ENCODE measurements at places on chromosomes 6 and 20.

DNA sequence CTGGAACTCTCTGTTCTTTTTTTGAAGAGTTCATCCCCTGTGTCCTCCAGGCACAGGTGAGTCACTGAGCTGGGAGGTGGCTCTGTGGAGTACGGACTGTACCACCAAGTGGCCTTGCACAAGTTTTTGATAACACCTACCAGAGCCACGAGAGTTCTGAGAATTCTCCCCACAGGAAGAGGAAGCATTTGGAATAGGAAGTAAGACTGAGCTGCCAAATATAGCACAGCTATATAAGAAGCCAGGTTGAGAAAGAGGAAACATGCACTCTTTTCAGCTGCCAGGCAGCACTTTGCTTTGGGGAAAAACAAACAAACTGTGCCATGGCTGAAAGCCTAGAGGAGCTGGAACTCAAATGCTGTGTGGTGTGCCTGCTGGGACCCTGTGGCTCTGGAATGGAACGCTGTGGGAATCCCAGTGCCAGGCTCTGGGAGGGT, 70.8 kb upstream of the RIPOR2 start:
- no peak for DNase-seq

DNA sequence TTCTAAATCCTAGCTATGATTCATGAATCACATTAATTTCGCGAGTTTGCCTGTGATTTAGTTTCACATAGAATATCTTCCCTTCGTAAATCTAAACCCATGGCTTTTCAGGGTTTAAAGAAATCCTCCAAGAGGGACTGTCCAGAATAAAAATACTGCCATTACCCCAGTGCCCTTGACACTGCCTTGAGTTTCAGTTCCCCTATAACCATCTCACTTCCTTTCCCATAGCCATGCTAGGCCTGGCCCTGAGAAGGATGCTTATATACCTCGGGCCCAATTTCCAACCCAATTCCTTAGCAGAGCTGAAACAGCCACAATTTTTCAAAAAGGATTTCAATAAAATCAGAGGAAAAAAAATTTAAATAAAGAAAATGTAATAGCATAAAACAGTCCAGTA, 697.3 kb downstream of the FRK start:
- DNase-seq, result no peak

DNA sequence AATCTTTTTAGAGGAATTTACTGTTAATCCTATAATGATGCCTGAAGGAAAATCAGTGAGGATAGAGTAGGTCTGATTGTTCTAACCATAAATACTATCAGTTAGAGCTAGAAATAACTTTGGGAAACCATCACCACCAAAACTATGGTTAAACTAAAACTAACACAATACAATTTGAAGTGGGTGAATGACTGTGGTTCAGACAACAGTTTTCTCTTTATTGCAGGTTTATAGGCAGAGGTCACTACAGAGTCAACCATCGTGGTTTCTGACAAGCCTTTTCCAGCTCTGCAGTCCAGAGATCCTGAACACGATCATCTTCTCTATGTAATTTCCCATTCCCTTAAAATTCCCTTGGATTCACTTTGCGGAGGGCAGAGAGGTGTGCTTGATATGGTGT, 134.3 kb downstream of the IBTK start:
- no peak for DNase-seq

DNA sequence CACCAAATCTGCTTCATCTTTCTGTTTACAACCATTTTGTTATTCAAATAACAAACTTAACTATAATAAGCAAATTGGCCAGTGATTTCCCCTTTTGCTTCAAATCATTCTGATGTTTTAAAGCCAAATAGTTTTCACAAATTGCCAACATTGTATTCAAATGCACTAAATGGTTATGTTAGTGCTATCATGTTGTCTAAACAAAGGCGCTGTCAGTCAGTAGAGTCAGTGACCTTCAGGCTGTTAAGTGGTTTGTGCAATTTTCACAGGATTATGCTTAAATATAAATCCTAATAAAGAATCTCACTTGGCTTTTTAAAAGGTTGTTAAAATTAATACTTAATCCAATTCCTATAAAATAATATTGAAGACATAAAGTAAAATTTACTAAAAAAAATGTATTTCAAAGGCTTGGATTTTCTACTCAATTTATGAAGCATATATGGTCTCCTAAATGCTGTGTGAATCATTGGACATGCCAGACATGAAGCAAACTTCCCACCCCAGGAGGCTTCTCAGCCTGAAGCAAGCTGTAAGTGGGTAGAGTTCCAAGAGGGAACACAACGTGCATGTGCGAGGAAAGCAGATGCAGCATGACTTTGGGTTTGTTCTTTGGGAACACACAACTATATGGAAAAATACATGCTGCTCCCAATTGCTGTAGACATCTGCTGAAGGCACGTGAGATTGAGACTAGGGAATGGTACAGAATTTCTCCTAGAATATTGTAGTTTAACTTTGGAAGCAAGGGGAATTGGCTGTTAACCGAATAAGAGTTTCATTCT, 54.9 kb downstream of the RSPO3 start:
- DNase-seq, result no peak

DNA sequence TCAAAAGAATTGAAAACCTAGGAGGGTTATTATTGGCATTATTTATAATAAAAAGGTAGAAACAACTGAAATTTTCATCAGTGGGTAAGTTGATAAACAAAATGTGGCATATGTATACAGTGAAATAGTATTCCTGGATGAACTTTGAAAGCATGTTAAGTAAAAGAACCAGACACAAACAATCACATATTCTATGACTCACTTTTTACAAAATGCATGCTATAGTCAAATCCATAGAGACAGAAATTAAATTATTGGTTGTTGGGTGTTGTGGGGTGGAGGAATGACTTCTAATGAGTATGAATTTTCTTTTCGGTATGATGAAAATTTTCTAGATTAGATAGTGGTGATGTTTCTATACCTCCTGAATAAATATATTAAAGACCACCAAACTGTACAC, 94.6 kb downstream of the LRRC1 start:
- no peak for DNase-seq

- no peak for DNase-seq
Measured at GRCh38 chr20:1871807-1872458, 23.3 kb upstream of the SIRPA start.

- DNase-seq, result no peak
Measured at GRCh38 chr20:21739682-21740081, 34.2 kb downstream of the PAX1 start.

DNA sequence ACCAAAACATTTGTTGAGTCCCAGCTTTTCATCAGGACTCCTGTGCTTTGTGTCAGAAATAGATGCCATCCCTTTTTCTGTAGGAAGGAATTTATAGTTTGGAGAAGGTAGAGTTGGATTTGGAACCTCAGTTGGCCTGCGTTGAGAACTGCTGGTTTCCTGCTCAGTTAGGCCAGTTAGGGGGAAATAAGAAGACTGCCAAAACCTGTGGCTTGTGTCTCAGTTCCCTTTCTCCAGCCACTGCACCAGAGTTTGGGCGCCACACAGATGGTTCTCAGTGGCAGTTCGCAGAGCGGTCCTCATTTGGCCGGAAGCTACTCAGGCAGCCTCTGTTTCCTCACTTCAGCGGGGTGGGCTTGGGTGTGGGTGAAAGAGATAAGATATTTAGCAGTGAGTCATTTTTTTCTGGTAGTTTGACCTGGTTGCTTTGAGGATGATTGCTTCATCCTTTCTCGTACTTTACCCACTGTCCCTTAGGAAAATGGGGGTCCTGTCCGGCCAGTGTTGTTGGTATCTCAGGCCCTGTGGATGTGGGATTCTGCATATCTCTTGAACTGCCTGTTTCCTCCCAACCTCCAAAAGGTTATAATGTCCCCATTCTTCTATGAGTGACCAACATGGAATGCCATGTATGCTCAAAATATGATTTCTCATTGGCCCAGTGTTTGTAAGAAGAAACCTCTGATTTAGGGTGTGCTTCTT, 53.7 kb downstream of the JARID2 start:
- DNase-seq, result no peak

DNA sequence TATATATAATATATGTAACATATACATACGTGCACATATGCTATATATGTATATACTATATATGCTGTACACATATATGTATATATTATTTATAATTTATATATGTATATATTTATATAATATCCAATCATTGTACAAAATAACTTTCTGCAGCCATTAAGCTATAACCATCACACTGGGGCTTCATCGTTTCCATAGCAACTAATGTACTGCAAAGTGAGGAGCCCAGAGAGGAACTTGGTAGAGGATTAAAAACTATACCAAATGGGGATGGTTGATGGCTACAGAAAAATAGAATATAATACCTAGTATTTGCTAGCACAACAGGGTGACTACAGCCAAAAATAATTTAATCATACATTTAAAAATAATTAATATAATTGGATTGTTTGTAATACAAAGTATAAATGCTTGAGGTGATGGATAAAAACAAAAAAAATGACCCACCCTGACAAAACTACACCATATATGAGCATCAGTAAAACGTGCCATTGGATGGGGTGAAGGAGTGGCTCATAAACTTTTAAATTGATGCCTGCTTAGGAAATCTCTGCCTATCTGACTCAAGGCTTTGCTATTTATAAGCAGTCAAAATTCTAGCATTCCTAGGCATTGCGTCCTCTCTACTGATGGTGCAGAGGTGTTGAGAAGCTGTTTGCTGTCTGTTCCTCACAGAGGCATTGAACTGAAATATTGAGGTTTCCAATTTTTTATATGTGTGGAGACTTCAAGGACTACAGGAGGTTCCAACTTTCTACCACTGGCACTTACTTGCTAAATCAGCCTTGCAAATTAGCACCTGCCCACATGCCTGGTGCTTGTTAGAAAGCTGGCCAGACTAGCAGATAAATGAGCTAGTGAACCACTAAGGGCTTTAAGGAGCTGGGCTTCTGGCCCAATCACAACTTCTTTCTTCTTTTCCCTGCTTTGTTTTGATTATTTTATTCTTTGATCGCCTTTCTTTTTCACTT, 190.1 kb downstream of the SCP2D1 start:
- DNase-seq, result no peak

DNA sequence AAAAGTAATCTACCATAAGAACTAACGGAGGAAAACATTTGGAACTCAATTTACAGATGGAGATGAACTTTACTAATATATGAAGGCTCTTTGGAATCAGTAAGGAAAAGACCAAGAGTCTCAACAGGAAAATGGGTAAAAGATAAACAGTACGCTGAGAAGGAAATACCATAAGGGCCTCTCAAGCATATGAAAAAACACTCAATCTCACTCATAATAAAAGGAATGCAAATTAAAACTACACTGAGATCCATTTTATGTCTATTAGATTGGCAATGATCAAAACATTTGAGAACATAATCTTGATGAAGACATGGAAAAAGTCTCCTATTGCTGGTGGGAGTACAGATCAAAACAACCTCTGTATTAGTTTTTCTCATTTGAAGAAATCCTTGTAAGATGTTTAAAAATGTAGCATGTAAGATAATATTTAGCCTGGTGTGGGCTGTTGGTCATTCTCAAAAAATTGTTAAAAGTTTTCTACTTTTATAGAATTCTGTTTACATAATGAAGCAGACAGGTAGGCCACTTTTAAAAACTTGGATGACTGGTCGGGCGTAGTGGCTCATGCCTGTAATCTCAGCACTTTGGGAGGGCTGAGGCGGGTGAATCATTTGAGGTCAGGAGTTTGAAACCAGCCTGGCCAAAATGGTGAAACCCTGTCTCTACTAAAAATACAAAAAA, 14.5 kb downstream of the REV3L start:
- no peak for DNase-seq

DNA sequence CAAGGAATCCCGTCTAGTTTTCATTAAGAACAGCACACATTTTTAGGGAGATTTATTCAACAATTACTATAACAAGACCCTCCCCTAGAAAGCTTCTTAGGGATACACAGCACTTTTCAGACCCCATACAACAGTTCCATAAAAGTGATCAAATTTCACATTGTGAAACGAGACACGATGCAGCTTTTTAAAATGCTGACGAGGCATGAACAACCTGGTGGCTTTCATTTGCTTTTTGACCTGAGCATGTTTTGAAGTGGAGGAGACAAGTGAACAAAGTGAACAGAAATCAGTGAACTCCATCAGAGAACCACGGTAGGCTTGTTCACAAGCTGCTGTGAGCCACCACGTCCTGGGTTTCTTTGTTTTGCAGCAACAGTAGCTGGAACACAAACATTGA, 112.2 kb downstream of the PCSK2 start:
- no peak for DNase-seq

- no peak for DNase-seq
Measured at GRCh38 chr6:148985499-148985898, 238.7 kb downstream of the UST start.

DNA sequence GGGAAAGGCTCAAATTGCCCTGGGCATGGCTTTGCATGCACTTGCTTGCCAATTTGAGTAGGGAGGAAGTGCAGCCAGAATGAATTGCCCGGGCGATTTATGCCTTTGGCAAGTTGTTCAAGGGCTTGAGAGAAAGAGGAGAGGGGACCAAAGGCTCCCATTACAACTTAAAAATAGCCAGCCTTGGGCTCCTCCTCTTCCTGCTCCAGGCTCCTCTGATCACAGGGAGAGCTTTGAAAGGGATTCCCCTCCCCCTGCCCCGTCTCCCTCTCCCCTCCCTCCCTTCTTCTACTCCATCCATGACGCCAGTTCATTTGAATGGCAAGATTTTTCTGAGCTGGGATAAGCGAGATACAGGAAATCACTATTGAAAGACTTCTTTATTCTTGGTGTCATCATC, 304.9 kb upstream of the JAG1 start:
- no peak for DNase-seq

Data from AG09319 (cell line).